GM12892 (cell line): ENCODE measurements at places on chromosomes 7 and 10.
A peak's percentile ranks its signal among the peaks of the same experiment; 100 is the strongest.

DNA sequence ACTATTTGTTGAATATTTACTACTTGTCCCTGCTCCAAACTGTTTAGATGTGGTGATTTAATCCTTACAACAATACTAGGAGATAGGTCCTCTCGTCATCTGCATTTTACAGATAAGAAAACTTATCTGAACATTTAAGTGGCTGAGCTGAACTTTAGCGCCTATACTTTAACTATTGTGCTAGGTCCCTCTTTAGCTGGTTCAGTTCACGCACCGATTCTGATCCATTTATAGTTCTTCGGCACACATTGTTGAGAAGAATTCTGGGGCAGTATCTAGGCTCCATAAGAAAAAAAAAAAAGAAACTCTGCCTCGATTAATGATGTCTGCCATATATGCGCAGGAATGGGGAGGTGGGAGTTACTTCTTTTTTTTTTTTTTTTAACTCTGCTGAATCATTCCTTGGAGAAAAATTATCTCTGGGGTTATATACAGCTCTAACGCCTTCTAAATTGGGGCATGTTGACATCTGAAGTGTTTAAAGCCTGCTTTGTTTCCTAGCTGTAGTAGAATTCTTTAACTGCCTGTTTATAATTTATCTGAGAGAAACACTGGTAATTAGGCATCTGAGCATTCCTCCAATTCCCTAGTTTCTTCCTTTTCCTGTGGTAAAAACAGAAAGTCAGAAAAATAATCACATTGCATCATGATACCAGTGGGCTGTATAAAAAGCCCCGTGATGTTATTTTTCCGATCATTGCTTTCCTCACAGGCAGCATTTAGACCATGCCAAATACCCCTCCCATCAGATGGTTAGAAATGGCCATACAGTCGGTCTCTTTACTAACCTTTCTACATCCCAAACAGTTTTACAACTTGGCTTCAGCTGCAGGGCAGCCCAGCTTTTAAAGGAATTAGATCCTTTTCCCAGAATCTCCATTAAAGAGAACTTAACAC lies 98.5 kb upstream of the KDM7A start:
- no peak for DNase-seq

DNA sequence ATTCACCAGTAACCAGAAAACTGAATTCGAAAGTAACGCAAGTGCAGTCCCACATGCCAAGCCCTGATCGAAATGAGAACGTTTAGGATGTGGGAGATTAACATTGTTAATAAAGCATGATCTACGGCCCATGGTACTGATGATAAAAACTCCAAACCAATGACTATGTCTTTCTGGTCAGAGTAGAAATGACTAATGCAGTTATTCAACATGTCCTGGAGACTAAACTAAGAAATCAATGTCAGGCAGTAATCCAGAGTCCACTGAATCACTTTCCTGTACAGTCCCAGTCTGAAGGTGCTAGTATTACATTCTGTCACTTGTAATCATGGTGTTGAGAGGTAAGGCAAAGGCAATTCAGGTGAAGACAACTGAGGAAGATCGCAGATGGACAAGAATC lies 14.4 kb downstream of the NPSR1 start:
- no peak for DNase-seq

- DNase-seq, result peak; percentile 13
Measured at GRCh38 chr10:43252166-43252782, 14.6 kb downstream of the RASGEF1A start.

DNA sequence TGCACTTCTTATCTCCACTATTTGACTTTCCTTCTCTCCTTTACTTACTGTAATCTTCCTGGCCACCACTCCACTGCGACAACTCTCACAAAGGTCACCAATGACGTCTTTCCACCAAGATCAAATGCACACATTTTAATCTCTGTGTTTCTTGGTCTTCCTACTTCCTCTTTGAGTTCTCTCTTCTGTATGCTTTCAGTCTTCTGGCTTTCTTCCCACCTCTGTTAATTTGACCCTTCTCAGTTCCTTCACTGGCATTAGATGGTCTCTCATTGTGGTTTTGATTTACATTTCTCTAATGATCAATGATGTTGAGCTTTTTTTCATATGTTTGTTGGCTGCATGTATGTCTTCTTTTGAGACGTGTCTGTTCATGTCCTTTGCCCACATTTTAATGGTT lies 31.9 kb downstream of the FAM107B start:
- DNase-seq, result no peak

GRCh38 chr10:74063256-74063655 lies 65.3 kb downstream of the VCL start:
- DNase-seq, result no peak

DNA sequence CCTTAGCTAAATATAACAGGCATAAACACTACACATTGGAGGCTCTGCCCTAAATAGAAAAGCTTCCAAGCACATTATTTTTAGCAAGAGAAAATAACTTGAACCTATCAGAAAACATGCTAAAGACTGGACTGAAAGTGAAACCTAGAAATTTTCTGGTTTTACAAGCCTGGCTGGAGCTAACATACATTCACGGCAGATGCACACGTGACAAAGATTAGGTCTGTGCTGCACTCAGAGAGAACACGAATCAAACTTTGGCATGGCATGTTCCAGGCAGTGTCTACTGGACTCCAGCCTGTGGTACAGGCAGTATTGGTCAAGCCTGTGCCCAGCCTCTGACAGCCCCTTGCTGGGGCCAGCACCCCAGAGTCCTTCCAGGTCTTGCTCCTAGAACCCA lies 94.1 kb upstream of the PCBD1 start:
- DNase-seq, result no peak

DNA sequence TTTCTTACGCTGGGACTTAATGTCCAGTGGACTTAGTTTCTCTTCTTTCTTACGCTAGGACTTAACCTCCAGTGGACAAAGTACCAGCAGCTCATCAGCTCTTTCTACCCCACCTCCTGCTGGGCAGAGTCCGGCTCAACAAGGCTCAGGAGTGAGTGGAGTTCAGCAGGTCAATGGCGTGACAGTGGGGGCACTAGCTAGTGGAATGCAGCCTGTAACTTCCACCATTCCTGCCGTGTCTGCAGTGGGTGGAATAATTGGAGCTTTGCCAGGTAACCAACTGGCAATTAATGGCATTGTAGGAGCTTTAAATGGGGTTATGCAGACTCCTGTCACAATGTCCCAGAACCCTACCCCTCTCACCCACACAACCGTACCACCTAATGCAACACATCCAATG lies 199.7 kb downstream of the MLLT10 start:
- DNase-seq, result no peak

DNA sequence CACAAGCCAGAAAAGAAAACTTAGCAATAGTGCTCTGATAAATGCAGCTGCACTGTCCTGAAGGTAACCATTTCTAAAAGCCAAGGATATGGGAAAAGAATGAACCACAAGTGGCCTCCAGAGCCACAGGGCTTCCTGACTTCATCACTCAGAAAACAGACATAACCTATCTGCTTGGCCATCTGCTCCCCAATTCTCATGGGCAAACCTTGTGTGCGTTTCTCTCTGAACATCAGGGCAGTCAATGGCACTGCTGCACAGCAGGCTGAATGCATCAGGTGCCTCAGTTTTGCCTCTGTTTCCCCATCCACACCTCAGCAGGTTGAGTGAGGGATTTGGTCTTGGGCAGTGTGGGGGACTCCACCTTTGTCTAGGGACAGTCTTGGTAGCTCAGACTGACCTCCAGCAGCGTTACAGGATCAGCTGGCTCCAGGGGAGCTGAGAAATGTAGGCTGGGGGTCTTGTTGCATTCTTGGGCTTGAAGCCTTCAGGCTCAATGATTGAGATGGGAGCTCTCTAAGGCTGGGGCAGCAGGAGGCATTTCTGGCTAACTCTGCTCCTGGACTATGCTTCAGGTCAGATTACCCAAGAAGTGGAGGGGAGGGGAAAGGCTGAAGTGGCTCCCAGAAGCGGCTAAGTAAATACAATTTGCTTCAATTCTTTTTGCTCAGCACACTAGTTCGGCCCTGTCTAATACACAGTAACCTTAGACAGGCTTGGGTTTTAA lies 23.6 kb upstream of the PDLIM1 start:
- no peak for DNase-seq

DNA sequence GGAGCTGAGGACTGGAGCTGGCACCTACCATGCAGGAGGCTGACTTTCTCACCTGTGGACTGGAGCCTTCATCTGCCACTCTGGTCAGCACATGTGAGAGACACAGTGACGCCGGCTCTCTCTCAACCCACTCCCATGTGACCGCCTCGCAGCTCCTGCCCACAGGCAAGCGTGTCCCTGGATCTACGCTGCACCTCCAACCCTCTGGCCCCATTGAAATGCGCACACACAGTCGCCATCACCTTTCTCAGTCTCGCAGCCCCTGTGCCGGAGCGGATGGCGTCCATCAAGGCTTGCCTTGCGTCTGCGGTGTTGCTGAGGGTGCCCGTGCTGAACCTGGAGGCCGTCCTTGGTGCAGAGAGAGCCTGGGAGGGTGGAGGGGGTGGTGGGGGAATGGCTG lies 242.2 kb upstream of the GRB10 start:
- DNase-seq, result no peak
